CD4-positive, alpha-beta T cell treated with Interleukin-15 for 4 hours (primary cell): ENCODE measurements at places on chromosomes 3 and 15.

DNA sequence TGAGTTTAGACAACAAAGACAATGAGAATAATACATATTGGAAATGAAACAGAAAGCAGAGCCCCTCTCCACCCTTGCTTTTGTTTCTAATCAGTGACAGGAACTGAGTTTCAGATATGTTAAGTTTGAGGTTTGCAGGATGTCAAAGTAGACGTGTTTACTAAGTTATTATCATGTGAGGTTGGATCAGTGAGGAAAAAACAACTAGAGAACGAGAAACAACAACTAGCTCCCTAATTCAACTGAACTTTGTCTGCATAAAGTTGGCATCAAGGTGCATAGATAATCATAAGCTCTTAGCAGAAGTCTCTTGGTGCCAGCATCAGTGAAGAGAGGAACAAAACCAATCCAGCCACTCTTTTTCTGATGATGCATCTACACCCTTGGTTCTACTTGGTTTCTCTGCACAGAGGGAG is 491.1 kb upstream of the NR2F2 start:
- peak; percentile 13 for DNase-seq

DNA sequence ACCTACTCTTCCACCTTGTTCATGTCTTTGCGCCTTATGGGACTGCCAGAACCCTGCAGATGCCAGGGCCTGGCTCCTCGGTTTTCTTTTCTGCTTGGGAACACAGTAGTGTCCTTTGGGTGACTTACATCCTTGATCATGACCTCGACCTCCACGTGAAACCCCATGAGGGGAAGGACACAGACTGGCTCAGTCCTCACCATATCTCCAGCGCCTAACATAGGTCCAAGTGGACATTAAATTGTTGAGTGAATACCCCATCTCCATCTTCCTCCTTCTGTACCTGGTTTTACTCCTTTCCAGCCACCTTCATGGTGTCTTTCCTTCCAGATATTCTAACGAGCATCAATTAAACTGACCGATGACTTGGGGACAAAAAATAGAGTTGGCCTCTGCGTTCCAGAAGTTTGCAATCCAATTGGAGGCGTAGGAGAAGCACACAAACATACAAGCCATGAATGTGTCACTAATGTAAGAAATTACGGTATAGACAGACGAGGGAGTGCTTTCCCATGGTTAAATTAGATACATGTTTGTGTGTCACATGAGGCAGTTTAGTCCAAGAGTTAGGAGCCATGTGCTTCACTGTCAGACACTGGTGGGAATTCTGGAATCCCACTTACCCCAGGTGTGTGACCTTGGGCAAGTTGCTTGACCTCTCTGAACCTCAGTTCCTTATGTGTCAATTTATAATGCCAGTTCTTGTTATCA is 907 bp upstream of the HERC1 start:
- DNase-seq: no peak

DNA sequence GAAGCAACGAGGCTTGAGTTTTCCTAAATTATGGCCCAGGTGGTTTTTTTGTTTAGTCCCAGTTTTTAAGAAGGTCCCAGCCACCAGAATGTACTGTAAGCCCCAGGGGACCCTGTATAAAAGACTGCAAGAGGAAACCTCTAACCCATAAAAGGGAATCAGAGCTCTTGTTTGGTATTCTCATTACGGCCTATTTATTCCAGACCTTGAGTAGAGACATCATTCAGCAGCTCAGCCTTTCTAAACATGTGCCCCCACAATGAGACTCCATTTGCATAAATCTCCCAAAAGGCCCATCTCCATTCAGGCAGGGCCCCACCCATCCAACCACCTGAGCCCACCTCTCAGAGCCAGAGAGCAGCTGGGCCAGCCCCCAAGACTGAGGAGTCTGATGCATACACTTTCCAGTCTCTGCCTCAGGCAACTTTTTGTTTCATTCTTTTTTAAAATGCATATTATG is 25.7 kb downstream of the ZDHHC3 start:
- no peak for DNase-seq

GRCh38 chr3:108328821-108329486 is 32.6 kb downstream of the HHLA2 start:
- peak; percentile 2 for DNase-seq

DNA sequence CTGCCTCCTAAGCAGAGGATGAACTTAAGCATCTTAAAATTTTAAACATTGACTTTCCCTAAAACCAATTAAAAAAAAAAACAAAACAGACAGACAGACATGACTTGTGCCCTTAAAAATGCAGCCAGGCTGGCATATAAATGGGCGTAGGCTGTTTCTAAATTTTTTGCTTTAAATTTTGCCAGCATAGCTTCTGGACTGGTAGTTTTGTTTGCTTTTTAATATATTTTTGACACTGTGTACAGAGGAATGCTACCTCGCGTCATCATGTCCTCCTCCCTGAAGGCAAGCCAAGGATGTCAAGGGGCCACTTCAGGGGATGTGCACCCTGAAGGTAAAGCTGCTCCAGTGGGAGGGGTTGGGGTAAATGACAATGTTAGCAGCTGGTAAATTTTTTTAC is 134.8 kb downstream of the PGPEP1L start:
- no peak for DNase-seq

DNA sequence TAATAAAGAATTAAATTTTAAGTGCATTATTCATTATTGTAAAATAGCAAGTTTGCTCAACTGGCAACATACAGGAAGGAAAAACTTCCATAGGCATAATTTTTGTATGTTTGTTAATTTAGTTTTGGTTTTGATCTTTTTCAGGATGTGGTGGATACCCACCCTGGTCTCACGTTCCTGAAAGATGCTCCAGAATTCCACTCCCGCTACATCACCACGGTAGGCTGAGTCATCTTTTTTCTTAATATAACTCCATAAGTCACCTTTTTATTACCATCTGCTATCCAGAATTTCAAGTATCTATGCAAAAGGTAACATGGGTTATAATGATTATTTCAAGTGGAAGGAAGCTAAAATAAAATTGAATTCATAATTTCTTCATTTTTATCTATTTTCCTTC is 104.8 kb downstream of the PPP2R3A start:
- no peak for DNase-seq

DNA sequence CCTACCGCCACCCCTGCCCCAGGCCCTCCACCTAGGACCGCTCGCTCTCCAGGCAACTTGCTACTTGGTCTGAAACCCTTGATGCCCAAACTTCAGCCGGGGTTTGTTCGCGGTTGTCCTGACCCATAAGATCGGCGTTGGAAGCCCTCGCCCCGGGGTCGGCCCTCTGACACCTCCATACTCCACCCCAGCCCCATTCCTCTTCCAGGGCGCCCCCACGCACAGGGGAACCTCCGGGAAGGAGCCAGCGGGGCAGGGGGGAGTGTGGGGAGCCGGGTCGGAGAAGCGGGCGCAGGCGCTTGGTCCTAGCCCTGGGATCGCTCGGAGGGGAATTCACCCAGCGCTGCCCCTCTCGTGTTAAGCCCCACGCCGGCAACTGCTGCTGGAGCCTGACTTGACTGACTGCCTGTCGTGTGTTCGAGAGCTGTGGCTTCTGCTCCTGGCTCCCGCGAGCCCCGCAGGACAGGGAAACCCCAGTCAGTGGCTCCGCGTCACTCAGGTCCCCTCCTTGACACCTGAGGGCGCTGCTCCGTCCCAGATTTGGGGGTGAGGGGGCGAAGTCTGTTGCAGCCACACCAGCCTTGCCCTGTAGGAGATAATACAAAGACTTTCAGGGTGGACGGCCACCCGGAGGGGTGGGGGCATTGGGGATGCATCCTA is 675 bp downstream of the RYR3 start:
- no peak for DNase-seq

GRCh38 chr3:184039414-184039813 is 7.9 kb downstream of the HTR3D start:
- DNase-seq: no peak

- DNase-seq: no peak
Observed at GRCh38 chr3:16079519-16079918, 95.0 kb upstream of the GALNT15 start.

DNA sequence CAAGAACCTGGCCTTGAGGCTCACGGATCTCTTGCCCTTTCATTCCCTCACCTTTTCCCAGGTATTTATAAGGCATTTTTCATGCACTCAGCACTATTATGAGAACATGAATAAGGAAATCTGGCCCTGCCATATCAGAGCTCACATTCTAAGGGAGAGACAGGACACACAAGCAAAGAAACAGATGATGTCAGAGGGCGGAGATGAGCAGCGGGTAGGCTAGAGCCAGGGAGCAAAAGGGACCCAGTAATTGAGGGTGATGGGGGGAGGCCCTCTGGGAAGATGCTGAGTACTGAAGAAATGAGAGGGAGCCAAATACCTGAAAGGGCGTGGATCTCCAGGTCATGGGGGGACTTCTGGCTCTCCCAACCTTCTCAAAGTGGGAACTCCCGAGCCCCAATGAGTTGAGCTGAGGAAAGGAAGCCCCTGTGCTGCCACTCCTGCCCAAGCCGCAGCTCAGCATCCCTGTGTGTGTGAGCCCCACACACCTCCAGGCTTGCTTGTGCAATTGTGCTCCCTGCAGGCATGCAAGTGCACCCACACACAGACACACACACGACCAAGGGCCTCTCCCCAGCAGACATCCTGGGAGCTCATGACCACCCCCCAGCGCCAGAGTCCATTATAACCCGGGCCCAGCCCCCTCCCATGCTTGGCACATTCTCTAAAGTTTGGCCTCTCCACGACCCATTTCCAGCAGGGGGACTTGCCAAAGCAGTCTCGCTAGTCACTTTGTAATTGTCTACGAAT is 81.4 kb upstream of the PXYLP1 start:
- DNase-seq: no peak

DNA sequence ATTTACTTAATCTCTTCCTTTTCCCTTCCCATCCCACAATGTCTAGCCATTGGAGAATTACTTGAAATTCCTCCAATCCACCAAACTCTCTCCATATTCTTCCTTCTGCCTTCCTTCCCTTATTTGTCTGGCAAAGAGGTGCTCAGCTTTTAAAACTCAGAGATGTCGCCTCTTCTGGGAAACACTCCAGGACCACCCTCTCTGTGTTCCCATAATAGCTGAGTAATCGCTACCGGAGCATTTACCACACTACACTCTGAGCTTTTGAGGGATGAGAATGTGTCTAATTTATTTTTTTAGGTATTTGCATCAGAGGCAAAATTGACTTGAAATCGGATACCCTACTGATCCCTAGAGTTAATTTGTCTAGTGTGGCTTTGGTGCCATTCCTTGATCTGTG is 245.7 kb upstream of the TPRG1 start:
- DNase-seq: no peak
